ENCODE measurements at places on chromosomes 7 and 10.

DNA sequence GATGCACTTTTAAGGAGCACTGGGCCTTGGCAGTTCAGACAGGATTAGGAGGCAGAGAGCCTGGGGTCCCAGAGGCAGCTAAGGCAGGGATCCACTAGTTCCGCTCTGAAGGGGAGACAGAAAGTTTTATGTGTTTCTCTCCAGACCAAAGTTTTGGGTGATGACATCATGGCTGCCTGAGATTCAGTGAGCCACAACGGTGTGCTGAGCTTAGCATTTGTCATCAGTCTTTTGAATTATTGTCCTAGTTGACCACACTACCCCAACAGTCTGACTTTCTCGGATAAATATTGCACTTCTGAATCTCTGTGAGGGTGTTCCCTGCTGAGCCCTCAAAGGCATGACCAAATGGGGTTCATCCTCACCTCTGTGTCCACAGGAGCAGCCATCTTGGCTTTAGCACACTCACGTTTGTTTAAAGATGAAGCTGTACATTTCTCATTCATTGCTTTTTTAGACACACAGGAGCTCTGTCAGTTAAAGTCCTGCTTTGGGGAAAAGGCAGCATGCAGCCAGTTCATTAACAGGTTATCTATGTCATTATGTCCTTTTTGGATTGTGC is 297.7 kb upstream of the LRGUK start:
- DNase-seq, result no peak

DNA sequence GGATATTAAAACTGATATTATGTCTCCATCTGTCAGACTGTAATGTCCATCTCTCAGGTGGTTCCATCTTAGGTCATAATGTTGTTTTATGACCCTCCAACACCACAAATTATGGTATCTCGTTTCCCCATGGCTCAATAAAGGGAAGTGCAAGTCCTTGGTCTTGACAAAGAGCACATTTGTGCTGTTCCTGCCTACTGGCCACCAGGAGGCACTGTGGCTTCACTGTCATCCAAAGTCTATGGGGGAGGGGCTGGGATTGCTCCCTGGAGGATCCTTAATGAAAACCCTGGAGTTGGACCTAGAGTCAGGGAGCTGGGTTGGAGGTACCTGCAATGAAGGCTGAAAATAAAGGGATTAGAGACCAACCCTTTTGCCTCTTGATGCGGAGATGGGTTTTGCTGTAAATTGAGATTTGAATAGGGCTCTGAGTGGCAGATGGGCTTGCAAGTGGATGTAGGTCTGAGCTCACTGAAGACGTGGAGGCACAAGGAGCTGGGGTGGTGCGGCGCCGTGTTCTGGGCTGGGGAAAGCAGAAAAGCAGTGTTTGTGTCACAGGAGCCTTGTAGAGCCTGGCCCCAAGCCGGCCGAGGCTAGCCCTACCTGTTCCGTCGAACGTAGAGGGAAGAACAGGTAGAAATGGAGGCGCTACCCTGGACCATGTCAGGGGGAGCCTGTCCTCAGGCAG is 180.5 kb upstream of the PRSS58 start:
- DNase-seq, result no peak

GRCh38 chr7:140176811-140177702 is at the start of gene KDM7A:
TSS of gene KDM7A (minus strand) at chr7:140176983. CDS start at chr7:140176937, 46 bp downstream.
- peak; percentile 99 for DNase-seq

GRCh38 chr10:132247943-132248342 is 59.8 kb downstream of the STK32C start:
- DNase-seq, result no peak

GRCh38 chr7:101890749-101891523 is 73.5 kb downstream of the CUX1 start:
- DNase-seq, result peak; percentile 34

DNA sequence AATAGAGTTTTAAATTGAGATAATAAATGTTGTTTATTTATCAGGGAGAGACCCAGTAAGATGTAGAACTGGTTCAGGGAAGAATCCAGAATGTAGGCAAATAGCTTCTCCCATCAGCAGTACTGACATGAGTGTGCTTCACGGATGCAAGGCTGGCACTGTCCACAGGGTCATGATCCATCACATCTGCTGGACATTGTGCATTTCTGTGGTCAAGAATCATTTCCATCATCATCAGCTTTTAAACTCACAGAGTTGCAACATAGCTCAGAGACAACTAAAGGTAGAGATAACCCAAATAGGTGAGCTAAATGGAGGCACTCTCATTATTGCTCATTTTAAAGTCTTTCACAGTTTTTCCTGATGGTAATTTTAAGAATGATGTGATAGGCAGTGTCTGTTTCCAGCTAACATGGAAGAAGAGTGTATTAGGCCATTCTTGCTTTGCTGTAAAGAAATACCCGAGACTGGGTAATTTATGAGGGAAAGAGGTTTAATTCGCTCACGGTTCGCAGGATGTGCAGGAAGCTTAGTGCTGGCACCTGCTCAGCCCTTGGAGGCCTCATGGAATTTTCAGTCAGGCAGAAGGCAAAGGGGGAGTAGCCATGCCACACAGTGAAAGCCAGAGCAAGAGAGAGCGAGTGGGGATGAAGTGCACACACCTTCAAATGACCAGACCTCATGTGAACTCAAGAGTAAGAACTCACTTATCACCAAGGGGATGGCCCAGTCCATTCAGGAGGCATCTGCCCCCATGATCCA is 80.8 kb downstream of the INPP5A start:
- no peak for DNase-seq

DNA sequence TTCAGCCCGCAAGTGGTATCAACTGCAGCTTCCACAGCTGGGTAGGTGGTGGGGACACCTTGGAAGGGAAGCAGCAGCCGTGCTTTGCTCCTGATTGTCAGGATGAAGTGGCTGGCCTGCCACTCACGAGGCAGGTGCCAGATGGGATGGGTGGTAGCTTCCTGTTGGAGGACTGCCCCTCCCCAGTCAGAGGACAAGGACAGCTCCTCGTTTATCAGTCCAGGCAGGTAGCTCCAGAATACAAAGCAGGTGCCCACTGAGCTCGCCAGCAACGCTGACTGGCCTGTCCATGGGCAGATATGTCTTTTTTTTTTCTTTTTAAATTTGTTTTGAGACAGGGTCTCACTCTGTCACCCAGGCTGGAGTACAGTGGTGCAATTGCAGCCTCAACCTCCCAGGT is 431.3 kb downstream of the GALNT17 start:
- no peak for DNase-seq

DNA sequence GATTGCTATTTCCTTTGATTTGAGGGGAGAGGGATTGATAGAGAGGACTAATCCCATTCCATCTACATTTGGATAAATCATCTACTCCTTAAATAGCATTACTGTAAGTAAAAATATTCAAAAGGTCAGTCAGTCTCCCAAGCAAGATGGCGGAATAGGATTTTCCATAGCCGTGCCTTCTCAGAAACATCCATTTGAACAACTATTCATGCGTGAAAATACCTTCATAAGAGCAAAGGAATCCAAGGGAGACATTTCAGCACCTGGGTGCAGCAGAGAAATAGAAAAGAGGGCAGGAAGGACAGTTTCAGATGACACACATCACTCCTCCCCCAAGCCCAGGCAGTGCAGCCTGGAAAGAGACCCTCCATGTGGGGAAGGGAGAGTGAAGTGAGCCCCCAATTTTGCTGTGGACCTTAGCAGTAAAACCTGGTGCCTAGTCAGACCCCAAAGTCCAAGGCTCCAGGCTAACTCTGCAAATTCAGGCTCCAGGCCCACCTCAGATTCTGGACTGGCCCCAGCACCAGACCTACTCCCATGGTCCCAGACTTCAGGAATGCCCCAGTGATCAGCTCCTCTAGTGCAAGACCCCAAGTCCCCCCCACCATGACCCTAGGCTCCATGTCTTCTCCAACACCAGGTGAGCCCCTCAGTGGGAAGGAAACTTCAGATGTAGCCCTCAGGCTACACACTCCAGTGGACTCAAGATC is 104.3 kb upstream of the LANCL2 start:
- no peak for DNase-seq

GRCh38 chr7:44533301-44534055 is 7.7 kb downstream of the NPC1L1 start:
- DNase-seq, result no peak

GRCh38 chr10:79153745-79154144 is 85.0 kb downstream of the ZMIZ1 start:
- DNase-seq, result no peak

GRCh38 chr7:143283381-143283780 is 1.4 kb upstream of the TMEM139 start:
- no peak for DNase-seq

- no peak for DNase-seq
Measured at GRCh38 chr10:96352582-96352981, 6.2 kb downstream of the OPALIN start.

GRCh38 chr7:42233695-42234331 is 3.2 kb downstream of the GLI3 start:
- DNase-seq, result no peak

DNA sequence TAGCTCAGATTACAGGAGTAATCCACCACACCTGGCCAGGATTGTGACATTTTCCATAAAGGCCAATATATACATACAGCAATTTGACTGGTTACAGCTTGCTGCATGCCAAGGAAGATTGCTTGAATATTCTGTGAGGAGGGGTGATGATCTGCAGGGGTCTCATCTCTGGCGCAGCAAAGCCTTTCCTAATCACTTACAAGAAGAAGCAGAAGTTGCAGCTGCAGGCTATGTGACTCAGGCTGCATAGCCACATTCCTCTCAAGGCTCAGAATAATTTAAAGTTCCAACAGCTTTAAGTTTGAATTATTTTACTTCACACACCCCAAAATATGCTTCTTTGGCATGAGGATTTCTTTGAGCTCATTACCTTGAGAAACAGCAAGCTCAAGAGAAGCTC is 11.4 kb upstream of the RASGEF1A start:
- no peak for DNase-seq

GRCh38 chr10:68221196-68221595 is 10.7 kb downstream of the ATOH7 start:
- DNase-seq, result no peak

GRCh38 chr7:39667341-39667923 is 44.1 kb downstream of the RALA start:
- DNase-seq, result no peak

GRCh38 chr7:135773464-135773863 is 24.9 kb upstream of the FAM180A start:
- DNase-seq, result no peak

- no peak for DNase-seq
Measured at GRCh38 chr10:30683496-30683895, 53.9 kb upstream of the LYZL2 start.

GRCh38 chr10:46031648-46032532 is 1.5 kb upstream of the NCOA4 start:
- DNase-seq, result no peak

DNA sequence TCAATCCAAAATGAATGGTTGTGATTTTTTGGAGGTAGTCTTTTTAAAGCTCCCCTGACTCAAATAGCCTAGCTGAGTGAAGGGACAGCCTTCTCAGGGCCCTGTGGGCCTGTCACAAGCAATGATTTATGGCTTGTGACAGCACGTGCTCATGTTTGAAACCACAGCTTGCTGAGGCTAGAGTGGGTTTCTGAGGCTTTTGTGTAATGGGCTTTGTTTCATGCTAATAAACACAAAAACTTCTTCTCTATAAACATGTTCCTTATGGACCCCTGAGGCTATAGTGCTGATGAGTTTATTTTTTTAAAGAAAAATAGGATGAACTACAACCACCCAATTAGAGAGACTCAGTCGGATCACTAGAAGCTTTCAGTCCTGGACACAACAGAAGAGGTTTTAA is 36.1 kb upstream of the BET1 start:
- no peak for DNase-seq

- peak; percentile 1 for DNase-seq
Measured at GRCh38 chr7:27178366-27178765, 4.2 kb upstream of the HOXA10 start.

DNA sequence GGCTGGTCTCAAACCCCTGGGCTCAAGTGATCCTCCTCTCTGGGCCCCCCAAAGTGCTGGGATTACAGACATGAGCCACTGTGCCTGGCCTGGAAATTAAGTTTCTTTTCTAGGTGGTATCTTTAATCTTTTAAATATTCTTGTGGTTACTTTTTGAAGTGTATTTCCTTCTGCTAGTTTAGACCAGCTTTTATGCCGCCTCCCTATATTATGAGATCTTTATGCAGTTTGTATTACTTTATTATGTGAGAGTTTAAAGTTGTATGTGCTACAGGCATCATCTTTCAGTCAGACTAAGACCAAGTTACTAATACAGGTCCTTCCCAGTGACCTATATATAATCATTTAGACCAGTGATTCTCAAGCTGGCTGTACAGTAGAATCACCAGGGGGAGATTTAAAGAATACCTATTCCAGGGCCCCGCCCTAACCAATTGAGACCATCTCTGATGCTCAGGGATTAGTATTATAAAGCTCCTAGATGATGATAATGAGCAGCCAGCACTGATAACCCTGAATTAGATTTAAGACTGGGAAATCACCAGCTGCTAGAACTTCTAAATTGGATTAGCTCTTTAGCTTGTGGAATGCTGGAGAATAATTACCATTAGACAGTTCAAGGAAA is 11.3 kb downstream of the INPP5F start:
- DNase-seq, result no peak

- DNase-seq, result no peak
Measured at GRCh38 chr7:13965077-13965476, 24.4 kb downstream of the ETV1 start.

GRCh38 chr7:74272305-74273038 is 16.7 kb upstream of the CLIP2 start:
- peak; percentile 90 for DNase-seq

DNA sequence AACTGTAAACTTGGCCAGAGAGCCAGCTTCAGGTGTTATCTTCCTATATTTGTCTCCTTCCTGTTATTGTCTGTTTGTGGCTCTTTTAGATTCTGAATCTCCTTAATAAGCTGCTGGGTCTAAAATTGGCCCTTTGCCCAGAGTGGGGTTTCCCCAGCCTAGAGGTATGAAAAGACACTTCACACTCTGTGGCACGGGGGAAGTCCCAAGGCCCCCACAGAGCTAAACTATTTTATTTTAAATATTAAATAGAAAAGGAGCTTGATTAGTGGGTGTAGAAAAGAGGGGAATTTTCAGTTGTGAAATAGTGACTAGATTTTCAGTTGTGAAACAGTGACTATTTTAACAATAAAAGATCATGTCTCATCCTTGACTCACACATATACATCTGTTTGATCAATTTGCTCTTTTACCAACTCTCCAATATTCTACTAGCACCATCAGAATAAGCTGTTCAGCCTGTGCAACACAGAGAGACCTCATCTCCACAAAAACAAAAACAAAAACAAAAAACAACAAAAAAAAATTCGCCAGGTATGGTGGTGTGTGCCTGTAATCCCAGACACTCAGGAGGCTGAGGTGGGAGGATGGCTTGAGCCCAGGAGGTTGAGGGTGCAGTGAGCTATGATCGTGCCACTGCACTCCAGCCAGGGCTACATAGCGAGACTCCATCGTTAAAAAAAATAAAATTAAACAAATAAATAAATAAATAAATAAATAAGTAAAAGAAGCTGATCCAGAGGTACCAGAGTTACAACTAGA is 24.9 kb upstream of the ADO start:
- peak; percentile 81 for DNase-seq

GRCh38 chr10:123821136-123821535 is 70.5 kb downstream of the CPXM2 start:
- no peak for DNase-seq
